ENCODE measurements at places on chromosomes 13 and 19.

DNA sequence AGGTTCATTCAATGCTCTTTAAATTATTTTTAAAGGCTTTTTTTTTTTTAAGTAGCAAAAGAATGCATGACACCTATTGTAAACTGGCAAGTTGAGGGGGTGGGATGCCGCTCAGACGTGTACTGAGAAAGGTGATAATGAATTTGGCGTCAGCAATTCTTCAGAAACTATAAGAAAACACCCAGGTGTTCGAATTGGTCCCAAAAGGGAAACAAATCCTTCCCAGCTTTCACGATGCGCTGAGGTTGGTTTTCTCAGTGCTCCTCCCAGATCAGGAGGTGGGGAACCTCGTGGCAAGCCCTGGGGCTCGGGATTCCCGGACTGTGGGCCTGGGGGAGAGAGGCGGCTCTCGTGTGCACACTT, 543 bp upstream of the FAM124A start:
- no peak for DNase-seq

DNA sequence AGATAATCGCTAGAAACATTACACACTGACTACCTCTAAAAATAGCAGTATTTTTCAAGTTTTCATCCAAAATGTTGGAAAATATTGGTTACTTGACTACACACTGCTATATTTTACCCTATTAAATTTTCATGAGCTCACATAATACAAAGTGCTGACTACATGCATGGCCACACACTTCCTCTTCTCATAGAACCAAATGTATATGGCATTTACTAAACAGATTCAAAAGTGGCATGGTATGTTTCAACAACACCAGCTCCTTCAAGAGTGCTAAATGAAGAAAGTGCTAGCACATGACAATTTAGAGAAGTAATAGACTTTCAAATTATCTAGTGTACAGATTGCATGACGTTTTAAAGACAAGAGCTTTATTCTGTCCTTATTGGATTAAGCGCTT, 780.4 kb upstream of the SLITRK6 start:
- DNase-seq, result no peak

DNA sequence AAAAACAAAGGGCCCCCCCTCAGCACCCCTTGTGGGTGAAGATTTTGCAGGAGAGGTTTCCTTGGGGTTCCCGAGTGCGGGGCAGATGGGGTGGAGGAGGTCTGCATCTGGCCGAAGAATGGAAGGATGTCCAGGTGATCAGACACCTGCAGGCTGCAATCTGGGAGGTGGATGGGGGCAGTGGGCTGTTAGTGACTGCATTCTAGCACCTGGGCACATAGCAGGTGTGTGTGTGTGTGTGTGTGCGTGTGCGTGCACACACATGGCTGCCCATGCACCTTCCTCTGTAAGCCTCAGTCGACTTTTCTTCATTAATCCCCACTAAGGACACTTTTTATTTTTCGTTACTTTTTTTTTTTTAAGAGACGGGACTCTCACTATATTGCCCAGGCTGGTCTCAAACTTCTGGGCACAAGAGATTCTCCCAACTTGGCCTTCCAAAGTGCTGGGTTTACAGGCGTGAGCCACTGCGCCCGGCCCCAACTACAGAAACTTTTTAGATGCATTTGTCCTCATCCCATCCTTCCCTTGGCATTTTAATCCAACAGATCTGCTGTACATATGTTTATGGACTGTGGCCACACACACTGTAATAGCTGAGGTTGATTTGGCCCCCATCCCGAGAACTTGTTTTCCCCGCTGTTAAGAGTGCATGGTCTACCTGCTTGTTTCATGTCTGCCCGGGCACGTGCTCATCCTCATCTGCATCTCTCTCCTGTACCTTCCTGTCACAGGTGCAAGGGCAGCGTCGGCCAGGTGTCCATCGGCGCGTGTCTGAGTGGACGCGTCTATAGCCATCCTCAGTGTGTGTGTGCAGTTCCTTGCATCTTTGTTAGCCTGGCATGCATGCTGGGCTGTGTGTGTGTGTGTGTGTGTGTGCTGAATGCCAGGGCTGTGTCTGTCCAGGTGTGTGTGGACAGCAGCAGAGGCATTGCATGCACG, 731 bp downstream of the MAG start:
- no peak for DNase-seq

- no peak for DNase-seq
These were observed 190.2 kb downstream of the TEX29 start for GRCh38 chr13:111510502-111511218.

DNA sequence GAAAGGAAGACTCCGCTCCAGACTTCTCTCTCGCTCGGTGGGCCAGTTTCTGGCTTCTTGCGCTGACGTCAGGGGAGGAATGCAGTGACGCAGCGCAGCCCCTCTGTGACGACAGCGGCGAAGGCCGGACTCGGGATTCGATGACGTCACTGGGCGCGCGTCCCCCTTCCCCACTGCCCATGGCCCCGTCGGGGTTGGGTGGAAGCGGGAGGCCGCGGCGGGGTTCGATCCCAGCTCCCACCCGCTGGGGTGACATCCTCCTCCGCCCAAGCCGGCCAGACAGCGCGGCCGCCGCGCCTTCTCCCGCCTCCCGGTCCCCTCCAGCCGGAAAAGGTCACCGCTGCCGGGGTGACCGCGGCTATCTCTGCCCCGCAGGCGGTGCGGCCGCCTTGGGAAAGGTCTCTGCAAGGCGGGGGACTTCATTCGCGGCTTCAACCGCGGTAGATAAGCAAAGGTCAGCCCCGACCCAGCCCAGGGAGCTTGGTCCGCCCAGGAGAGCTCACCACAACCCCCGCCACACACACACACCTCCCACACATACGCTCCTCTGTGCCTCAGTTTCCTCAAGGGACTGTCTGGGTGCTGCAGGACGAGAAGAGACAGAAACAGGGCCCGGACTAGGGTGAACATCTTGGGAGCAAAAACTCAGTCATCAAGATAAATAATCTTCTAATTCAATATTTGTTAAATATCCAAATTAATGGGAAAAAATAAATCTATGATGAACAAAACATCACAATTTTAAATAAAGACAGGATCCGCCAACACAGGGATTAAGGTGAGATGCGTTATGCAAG, 844 bp upstream of the RFX1 start:
- DNase-seq, result no peak

GRCh38 chr13:93368718-93369117, 142.1 kb downstream of the GPC6 start:
- DNase-seq, result no peak

DNA sequence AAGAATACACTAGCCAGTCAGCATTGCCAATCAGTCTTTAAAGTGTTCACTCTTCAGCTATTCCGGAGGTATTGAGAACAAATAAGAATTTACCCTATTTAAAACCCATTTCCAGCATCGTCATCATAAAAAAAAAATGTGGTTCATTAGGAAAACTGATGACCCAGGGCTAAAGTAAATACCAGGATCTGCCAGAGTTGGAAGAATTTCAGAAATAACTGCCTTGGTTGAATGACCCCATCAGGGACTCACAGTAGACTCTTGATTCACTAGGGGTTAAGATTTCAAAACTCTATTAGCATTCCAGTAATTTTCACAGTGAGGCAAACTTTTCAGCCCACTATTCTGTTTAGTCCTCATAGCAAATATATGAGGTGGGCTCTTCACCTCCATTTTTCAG, 377.0 kb downstream of the ITGBL1 start:
- DNase-seq, result no peak

All from stimulated activated naive B cell treated with anti-CD40 and anti-IgM and Interleukin-4, amounts not matched to agents 10 μg/mL and 1 μg/mL and 100 μg/mL, for 72 hours (primary cell).